Activated T-cell treated with anti-CD3 and anti-CD28 coated beads, Interleukin-2, amount 50 U/mL, for 72 hours (primary cell): ENCODE measurements at places on chromosomes 13 and 19. TPM values are rescaled to one million over a fixed set of nuclear protein-coding genes. Genes with fewer than 3 reads are reported as not detected.

GRCh38 chr13:95480131-95480545 lies 72.4 kb upstream of the CLDN10 start:
- no peak for DNase-seq

The MBNL2 gene
- total RNA-seq: 14.9 TPM

The C1QTNF9B gene
- not detected for total RNA-seq

The CALM3 gene
- 300 TPM for total RNA-seq

DNA sequence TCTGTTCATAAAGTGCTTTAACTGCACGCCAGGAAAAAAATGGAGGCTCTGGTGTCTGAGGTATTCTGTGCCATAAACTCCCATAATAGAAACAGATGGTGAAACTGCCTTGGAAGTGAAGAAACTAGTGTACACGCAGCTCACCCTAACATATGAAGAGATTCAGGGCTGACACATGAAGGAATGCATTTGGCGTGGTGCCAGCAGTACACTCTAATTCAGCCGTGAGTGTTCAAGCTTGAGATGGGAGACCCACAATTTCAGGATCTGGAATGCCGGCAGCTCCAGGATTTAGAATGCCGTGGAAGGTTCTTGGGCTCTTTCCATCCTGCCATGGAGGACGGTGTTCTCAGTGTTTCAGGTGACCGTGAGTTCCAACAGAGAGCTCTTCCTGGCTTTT lies 478.4 kb downstream of the TSHZ3 start:
- no peak for DNase-seq

The POGLUT2 gene
- 4.2 TPM for total RNA-seq

The PPM1N gene
- 6.7 TPM for total RNA-seq

GRCh38 chr13:37453246-37453645 lies 145.3 kb downstream of the POSTN start:
- DNase-seq: no peak

DNA sequence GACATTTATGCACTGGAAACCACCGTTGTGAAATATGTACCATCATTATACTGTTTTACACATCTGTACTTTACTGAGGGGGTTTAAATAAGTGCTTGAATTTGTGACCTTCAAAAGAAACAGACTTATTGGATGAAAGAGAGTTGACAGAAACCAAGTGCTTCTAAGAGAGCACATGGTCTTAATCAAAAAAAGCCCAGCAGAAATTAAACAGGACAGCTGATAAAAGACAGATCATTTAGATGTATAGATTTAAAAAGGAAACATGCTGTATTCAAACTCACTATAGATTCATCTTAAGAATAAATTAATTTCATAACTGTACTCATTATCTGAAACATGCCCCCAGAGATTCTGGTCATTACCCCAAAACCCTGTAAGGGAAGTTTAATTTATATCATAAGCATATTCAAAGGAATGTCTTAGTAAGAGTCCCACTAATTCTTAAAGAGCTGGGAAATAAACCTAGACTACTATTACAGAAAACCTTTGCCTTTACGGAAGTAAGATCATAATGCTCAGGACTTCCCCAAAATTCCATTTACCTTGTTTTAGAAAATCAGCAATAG lies 421.8 kb downstream of the DCT start:
- no peak for DNase-seq

- no peak for DNase-seq
Measured at GRCh38 chr13:43657485-43657884, 129.3 kb downstream of the ENOX1 start.

DNA sequence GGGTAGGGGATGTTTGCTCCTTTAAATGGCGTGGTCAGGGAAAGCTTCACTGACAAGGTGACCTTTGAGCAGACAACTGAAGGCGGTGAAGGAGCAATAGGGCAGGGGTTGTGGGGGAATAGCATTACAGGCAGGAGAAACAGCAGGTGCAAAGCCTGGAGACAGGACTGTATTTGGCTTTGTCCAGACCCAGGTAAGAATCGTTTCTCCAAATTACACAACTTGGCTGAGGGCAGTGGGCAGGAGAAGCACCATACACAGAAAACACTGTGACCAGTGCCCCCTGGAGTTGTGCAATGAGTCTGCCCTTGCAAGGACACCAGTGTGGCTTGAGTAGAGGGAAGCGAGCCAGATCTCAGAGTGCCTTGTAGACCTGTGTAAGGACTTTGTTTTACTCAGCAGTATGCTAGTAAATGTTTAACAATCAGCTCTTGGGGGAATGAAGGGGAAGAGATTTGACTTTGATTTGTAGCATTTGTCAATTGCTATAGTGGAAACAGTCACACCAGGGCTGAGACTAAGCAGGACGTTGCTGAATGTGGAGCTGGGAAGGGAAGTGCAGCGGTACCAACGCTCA lies 360.0 kb downstream of the DCT start:
- DNase-seq: no peak

- DNase-seq: no peak
Measured at GRCh38 chr13:75038393-75039113, 443.4 kb downstream of the TBC1D4 start.

The MATK gene
- total RNA-seq: 15.5 TPM

DNA sequence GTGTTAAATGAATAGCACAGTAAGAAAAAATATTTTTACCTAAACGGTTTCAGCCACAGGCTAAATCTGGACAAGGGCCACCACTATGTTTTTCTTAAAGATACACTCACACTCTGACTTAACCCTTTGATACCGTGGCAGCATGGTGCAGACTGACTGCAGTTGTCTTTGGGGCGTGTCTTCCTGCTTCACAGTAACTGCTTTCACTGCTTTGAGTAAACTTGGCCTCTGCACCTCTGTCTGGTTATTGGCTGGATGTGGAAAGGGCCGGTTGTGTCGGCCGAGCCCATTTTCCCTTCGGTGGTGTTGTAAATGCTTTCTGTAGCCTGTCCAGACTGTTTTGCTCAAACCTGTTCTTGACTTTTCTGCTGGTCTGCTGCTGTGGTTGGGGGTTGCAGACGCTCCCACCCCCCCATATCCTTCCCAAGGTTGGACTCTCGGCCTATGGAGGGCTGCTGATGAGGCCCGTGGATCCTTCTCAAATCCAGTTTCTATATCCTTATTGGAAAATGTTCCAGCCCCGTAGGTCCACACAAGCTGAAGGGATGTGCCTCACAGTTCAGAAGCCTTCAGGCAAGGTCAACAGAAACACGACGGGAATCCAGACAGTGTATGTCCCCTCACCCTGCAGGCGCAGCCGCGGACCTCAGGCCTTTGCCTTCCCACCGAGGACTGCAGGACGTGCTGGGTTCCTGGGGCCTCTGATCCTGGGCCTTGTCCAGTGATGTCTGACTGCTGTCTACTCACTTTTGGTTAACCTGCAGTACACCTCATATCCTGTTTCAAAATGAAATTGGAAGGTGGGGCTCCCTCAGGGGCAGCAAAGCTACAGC lies 90.2 kb upstream of the RNF113B start:
- DNase-seq: no peak

DNA sequence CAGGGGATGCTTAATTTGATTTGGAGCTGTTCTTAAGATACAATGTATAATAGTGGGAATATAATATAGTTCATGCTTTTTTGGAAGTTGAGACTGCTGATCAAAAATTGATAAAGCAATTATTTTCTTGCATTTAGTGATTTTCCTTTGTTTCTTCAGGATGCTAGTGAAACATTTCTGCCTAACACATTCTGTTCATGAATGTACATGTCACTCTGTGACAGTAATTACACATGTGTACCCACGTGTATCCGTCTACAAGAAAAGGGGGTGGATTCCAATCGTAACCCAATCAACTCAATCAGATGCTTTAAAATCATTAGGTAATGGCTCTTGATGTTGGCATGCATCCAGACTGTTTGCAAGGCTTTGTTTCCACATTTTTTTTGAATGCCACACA lies 5.0 kb upstream of the FRY start:
- no peak for DNase-seq

DNA sequence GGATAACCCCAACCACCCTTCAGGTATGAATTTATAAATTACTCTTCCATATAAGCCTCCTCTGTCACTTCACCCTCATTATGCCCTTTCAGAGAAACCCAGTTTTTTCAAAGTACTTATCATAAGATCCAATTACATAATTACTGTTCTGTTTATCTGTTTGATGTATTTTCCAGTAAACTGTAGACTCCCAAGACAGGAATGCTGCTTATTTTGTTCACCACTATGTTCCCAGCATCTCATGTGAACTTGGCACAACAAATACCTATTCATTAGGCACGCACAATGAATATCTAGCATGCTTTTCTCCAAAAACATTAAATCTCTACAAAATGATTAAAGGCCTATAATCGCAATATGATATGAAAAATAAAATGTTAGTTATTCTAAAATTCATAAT lies 13.2 kb downstream of the ENOX1 start:
- DNase-seq: no peak
